ENCODE measurements at places on chromosomes 2 and 18.
A peak's percentile ranks its signal among the peaks of the same experiment; 100 is the strongest.

GRCh38 chr2:7053650-7054265, 136.5 kb downstream of the RNF144A start:
- DNase-seq = no peak

GRCh38 chr18:34514957-34515356, 195.1 kb upstream of the DTNA start:
- no peak for DNase-seq

- no peak for DNase-seq
These were observed 44.3 kb downstream of the CALCRL start for GRCh38 chr2:187403568-187404260.

- no peak for DNase-seq
These were observed 88.8 kb downstream of the GFPT1 start for GRCh38 chr2:69298261-69298660.

DNA sequence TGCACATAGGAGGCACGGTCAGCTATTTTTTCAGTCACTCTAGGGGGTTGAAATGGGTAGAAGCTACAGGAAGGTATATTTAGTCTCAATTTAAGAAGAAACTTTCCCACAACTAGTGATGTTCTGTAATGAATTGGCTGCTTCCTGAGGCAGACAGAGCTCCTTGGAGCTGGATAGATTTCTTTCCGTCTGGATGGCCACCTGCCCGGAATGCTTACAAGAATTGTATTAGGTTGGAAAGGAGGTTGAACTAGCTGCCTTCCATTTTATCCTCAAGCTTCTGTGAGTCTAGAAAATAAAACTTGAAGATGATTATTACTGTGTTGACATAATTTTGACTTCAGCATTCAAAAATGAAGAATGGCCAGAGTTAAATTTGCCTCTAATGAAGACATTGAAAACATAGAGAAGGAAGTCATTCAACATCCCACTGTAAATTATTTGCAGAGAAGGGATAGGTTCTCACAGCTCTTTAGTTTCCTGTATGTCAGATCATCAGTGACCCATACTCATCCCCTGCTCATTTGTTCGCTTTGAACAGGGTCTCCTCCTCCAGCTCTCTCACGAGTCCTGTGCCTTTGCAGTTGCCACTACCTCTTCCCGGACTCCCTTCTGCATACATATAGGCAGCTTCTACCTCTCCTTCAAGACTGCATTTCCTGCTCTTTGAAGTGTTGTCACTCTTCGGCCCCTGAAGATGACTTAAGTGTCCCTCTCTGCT, 88.8 kb downstream of the CRIM1 start:
- no peak for DNase-seq

DNA sequence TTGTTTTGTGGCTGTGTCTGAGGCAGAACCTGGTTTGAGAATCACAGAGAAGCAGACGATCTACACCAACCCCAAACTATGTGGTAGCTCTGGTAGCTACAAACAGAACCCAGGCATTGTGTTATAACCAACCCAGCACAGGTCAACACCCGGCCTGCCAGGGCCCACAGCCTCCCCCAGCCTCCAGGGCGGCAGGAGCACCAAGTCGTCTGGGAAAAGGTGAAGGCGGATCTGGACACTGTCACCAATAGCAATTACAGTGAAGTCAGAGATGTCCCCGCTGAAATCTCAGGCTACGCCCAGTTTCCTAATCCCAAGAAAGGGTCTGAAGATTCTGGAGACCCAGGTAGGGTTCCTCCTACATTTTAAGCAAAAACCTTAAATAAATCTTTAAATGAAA, 3.6 kb downstream of the HJURP start:
- no peak for DNase-seq

DNA sequence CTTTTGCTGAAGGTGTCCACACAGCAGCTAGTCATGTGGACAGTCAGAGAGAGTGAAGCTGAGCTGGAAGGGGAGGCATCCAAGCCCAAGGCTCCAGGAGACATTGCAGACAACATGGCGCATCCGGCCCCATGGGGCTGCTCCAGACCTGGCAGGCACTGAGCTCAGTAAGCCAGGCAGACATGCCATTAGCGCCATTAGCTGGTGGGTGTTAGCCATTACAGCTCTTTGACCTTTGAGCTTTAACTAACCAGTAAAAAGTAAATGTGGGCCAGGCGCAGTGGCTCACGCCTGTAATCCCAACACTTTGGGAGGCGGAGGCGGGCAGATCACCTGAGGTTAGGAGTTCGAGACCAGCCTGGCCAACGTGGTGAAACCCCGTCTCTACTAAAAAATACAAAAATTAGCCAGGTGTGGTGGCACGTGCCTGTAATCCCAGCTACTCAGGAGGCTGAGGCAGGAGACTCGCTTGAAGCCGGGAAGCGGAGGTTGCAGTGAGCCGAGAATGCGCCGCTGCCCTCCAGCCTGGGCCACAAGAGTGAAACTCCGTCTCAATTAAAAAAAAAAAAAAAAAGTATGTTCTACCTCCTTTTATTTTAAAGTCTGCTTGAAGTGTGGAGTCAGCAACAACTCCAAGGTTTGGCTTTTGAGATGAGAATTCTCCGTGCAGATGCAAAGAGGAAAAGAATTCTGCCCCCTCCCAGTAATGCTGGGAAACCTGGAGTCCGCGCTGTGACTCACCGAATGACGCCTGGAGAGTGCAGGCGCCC, 69.4 kb downstream of the TWSG1 start:
- DNase-seq = no peak

GRCh38 chr2:152413228-152414030, 78.5 kb downstream of the FMNL2 start:
- no peak for DNase-seq

DNA sequence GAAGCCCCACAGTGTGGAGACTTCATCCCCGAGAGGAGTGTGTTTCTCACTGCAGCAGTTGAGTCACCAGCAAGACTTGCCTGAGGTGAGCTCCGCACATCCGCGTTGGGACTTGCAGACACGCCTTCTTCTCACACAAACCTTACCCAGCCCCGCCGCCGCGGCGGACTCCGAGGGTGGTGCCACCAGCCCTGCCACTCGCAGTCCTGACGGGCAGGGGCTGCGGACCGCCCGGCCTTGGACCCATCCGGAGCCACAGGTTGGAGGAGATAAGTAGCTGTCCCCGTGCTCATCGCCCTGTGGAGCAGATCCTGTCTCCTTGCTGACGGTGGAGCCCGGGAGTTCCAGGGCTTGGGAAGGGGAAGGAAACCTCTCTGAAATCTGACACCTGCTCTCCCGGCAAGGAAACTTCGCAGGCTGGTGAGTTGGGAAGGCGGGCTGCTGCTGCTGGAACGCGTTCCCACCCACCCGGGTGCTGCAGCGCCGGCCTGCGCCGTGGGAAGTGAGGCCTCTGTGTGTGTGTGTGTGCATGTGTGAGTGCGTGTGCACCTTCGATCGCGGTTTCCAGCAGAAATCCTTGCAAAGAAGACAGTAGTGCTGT, at the start of gene RAB27B:
Gene RAB27B, plus strand, starts transcription at position 197 of the 601 bp plus-strand sequence. CDS start 49,109 bp downstream, outside the sequence.
- DNase-seq = peak; percentile 31

DNA sequence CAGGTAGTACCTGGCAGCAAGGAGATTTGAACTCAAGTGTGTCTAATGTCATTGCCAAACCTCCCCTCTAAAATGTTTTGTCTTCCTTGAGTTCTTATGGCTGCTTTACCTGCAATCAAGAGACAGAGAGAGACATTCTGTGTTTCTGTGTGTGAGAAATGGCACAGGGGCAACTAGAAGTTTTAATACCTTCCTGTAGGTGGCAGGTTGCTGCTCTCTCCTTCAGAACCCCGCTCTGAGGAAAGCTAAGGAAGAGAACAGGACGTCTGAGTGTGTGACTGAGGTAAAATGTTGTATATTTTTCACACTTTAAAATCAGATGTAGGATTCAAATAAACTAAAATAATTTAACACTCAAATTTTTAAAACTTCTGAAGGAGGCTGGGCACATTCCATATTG, 19.2 kb downstream of the DTNA start:
- no peak for DNase-seq

- DNase-seq = no peak
These were observed 71.7 kb downstream of the TPGS2 start for GRCh38 chr18:36757081-36757480.

DNA sequence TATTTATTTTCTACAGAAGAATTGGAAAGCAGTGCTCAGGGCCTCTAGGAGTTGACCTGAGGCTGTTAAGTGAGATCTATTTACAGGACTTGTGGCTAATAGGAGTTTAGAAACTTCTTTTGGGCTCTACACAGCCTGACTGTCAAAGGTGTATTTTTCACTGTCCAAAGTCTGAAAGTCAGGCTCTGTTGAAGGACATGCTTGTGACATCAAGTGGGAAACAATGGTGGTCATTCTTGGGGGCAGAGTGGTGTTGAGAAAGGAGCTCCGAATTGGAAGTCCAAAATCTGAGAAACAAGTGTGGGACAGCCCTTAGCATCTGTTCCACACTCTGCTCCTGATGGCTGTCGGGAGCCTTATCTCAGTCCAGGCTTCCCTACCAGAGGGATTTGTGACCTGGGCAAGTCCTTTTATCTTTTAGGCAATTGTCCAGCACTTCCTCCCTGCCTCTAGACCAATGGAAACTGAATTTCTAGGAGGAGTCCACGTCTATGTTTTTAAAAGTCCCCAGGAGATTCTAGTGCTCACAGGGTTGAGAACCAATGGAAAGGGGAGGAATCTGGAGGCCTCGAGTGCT, 76.4 kb downstream of the LIPG start:
- DNase-seq = no peak

DNA sequence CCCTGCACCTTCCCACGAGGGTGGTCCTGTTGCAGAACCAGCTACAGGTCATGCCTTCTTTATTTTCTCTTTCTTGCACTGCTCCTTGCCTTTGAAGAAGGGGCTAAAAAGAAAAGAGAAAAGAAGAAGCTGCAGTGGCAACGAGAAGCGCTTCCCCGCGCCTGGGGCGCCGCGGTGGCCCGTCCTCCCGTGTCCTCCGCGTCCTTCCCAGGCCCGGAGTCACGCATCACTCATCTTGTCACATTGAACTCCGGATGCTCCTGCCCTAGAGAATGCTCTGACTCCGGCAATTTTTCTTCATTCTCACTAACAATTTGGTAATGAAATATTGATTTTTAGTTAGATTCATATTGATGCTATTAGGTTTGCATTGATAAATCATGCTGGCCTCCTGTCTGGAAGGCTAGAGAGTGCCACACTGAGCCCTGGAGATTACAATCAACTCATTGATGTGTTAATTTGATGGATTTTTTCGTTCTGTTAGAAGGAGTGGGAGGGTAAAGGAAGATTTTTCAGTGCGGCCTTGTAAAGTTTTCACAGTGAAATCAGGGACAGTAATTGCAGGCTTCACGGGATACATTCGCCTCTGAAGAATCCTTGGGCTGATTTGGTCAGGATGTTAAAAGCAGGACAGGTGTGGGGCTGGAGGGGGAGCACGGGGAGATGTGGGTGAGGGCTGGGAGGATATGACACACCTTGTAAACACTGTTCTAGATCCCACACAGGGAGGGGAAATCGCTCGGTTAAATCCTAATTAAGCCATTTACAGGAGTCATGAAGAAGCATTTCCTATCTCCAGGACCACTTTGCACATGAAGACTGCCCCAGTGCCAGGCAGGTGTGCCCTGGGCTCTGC, 349.3 kb downstream of the ZNF516 start:
- DNase-seq = no peak

DNA sequence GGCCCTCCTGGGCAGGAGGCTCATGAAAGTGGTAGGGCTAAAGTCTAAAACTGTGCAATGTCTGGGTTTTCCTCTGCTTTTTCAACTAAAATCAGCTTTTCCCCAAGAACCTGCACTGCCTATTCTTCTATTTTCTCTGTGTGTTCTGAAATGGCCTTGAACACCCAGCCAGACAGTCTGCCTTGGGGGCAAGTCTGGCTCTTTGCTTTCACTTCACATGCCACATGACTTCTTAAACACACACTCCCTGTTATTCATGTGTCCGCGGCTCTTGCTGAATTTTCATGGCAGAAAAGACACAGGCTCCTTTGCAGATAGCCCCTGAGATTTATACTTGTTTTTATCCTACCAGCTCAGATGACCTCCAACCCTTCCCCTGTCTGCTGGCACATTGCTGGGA, 10.6 kb upstream of the RPIA start:
- no peak for DNase-seq

DNA sequence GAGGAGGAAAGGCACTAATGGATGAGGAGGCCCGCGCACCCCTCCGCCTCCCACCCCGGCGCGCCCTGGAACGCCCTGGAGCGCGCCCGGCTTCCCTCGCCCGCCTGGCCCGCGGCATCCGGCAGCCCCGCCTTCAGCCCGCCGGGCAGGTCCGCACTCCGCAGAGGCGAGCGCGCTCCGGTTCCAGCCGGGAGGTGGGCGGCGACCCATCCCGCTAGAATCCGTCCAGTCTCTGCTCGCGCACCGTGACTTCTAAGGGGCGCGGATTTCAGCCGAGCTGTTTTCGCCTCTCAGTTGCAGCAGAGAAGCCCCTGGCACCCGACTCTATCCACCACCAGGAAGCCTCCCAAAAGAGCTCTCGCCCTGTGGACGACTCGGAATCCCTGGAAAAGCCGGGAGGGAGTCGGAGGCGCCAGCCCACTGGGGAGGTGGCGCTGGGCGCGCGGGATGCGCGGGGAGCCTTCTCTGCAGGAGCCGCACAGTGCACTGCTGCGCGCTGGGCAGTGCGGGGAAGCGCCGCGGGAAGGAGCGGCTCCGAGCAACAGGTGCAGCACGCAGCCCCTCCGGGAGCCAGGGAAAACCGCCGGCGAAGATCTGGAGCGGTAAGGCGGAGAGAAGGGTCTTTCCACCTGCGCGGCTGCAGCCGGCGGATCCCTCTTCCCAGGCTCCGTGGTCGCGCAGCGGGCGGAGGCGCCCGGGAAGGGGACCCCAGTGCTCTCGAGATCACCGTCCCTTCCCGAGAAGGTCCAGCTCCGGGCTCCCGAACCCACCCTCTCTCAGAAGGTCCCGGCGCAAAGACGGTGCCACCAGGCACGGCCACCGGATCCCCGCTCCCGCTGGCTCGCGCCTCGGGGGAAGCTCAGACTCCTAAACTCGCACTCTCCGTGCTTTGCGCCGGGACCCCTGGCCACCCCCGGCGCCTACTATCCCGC, at the start of gene GALR1:
Gene GALR1, plus strand, starts transcription at position 280 of the 932 bp plus-strand sequence. CDS start 701 bp downstream, outside the sequence.
- DNase-seq = no peak

- DNase-seq = no peak
These were observed 9.4 kb downstream of the COL3A1 start for GRCh38 chr2:188983427-188984064.

DNA sequence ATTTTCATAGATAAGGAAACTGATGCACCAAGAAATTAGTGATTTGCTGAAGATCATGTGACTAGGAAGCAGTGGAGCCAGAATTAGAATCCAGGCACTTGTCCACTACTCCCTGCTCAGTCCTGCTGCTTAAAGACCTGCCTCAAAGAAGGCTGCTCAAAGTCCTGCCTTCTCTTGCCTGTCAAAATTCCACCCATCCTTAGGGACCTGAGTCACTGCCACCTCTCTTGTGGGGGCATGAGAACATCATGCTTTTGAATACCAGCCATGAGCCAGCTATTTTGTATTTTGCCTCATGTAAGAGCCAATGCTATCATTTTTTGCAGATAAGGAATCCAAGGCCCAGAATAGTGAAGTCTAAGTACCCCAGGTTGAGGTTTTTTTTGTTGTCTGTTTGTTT, 47.1 kb downstream of the DDX1 start:
- DNase-seq = no peak

DNA sequence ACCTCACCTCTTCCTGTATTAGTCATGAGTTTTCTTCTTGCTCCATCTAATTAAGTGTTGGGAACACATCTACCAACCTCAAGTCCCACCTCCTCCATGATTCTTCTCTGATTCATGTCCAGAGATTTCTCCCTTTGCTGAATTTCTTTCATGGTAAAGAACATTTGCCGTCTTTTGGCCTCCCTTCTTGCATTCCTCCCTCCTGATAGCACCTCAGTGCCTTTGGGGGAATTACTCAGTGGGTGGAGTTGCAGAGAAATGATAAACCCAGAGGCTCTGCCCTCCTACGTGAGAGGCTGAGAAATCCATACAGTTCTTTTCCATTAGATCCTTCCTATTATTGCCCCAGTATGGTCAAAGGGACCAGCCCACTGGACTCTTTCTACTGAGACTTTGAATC, 651.9 kb downstream of the SLC4A3 start:
- no peak for DNase-seq

All from stimulated activated naive CD4-positive, alpha-beta T cell (primary cell).